ENCODE measurements at places on chromosomes 13 and 19.

GRCh38 chr19:982567-983170 lies 1.5 kb upstream of the WDR18 start:
- DNase-seq: peak; percentile 64

DNA sequence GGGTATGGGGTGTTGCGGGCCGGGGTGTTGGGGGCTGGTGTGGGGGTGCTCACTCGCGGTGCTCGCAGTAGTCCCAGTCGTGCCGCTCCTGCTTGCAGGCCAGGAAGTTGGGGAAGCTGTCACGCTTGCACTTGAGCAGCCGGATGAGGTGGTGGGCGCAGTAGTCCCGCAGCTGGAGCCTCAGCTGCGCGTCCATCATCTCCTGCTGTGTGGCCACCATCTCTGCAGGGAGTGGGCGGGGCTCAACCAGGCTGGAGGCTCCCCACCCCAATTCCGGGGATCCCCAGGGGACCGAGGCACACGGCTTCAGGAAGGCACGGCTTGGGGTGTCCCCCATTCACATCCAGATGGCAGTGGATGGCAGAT lies 5.2 kb downstream of the NDUFB7 start:
- no peak for DNase-seq

- no peak for DNase-seq
These were observed 691 bp upstream of the OLFM2 start for GRCh38 chr19:9937001-9937411.

DNA sequence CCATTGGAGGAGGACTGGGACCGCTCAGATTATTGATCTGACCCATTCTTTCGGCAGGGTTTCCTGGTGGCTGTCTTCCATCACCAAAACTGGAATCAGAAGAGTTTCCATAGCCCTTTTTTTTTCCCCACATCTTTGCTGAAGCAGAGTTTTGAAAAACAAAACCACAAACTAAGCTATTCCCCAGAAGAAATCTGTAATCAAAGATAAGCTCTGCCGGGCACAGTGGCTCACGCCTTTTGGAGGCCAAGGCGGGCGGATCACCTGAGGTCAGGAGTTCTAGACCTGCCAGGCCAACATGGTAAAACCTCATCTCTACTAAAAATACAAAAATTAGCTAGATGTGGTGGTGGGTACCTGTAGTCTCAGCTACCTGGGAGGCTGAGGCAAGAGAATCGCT lies 4.2 kb upstream of the ICAM1 start:
- DNase-seq: no peak

- no peak for DNase-seq
These were observed at the start of gene PRR12 for GRCh38 chr19:49590971-49591730. Gene PRR12 (plus strand): TSS chr19:49591182. CDS start chr19:49591655, 473 bp downstream.

GRCh38 chr13:47901441-47901840 lies 99.6 kb downstream of the SUCLA2 start:
- DNase-seq: no peak

DNA sequence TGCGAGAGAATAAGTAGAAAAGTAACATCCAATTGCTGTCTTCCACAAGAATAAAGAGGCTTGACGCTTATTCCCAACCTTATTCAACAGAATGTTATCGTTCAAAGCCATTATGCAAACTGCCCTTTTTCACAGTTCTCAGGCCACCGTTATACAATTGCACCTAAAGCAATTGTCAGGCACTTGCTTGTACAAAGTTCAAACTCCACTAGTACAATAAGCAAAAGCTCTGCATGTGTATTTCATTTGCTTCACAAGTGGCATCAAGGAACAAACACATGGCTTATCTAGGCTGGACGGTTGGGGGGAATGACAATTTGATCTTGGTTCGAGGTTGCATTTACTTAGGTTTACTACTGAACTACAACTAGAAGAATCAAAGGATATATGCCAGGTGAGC lies 815.6 kb downstream of the EFNB2 start:
- DNase-seq: no peak

GRCh38 chr19:41641879-41642485 lies 15.1 kb upstream of the CEACAM4 start:
- no peak for DNase-seq

DNA sequence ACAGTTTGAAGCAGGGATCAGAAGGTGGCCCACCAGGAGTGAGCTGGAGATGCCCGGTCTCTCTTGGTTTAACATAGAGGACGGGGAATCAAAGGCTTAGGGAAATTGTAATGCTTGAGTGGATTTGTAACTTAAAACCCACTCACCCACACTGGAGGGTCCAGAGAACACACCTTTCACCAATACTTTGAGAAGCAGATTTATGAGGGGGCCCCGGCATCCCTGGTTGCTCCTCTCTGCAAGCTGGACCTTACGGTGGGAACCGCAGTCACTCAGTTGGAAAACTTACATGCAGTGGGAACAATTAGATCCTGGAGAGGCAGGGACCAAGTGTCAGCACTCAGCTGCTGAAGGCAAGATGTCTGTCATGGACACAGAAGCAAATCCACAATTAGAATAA lies 20.5 kb downstream of the PPP5C start:
- DNase-seq: no peak

GRCh38 chr19:52600639-52601024 lies 30.5 kb downstream of the ZNF701 start:
- DNase-seq: no peak

Measured in right atrium auricular region (tissue), 2 donors.